ENCODE measurements at places on chromosomes 1 and 21. TPM values are rescaled to one million over a fixed set of nuclear protein-coding genes. Genes with fewer than 3 reads are reported as not detected.

THEM5 gene
- total RNA-seq, result not detected

FNBP1L gene
- total RNA-seq, result 27.2 TPM

CFHR3 gene
- 0.20 TPM for total RNA-seq

KCNK1 gene
- total RNA-seq, result 20.7 TPM

COG2 gene
- total RNA-seq, result 22.3 TPM

Measured in A549 treated with GW870086 at 1 μM for 4 hours (cell line).